Renal pelvis (tissue), 12 donors: ENCODE measurements at places on chromosomes 12 and 14.

- DNase-seq, result peak; percentile 30
Observed at GRCh38 chr14:69153873-69154270, 953 bp upstream of the DCAF5 start.

- no peak for DNase-seq
Observed at GRCh38 chr12:53939141-53940108, 794 bp downstream of the HOXC13 start.

- DNase-seq, result no peak
Observed at GRCh38 chr12:22728987-22729386, 104.0 kb downstream of the ETNK1 start.

- DNase-seq, result no peak
Observed at GRCh38 chr12:106194351-106194750, 53.5 kb downstream of the CKAP4 start.

DNA sequence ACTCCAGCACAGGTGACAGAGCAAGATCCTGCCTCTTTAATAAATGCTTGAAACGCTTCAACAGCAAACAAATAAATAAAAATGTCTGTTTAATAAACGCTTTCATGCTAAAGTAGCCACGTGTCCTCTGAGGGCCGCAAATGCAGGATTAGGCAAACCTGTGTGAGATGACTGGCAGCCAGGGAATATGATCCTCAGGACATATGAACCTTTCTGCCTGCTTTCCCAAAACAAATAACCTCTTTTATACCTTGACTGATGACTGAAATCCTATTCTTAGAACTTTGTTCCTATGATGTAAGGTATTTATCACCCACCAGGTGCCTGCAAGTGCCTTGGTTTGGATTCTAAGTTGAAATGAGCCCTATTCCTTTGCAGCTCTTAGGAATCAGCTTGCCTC lies 14.5 kb upstream of the FLVCR2 start:
- no peak for DNase-seq

DNA sequence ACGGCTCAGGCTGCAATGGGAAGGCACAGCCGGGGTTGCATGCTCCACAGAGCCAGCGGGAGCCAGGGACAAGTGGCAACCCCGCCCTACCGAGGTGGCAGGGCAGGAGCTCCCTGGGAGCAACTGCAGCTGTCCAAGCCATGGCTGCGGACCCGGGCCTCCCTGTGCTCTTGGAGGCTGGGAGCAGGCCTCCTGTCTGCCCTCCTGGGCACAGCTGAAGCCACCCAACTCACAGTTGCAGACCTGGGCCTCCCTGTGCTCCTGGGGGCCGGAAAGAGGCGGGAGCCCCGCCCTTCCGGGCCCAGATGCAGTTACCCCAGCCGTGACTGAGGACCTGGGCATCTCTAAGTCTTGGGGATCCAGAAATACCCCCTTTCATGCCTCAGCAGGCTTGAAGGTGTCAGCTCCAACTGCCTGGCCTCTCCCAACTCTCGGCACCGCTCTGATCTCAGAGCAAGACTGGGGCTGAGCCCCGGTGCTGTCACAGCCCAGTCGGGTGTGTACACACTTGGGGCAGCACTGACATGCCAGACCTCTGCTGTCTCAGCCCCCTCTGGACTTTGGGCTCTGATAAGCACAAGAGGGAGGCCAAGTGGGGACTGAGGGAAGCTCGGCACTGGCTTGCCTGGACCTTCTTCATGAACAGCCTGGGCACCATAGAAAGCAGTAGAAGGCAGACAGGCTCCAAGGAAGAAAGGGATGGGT lies 7.5 kb upstream of the RASSF9 start:
- no peak for DNase-seq

DNA sequence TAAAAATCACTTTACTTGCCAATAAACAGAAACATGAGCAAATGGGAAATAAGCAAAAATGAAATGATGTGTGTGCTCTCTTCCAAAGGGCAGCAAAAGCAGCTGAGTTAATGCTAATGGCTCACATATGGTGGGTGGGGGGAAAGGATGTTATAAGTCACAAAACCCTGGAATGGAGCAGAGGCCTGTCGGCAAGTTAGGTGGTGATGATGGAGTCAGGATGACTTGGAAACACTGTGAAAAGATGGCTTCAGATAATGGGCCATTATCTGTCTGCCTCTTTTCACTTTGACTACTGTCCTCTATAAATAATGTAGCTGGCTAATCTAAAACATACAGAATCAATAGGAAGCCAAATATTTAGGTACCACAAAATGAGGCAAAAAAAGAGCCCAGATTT lies 228.7 kb downstream of the APAF1 start:
- no peak for DNase-seq

DNA sequence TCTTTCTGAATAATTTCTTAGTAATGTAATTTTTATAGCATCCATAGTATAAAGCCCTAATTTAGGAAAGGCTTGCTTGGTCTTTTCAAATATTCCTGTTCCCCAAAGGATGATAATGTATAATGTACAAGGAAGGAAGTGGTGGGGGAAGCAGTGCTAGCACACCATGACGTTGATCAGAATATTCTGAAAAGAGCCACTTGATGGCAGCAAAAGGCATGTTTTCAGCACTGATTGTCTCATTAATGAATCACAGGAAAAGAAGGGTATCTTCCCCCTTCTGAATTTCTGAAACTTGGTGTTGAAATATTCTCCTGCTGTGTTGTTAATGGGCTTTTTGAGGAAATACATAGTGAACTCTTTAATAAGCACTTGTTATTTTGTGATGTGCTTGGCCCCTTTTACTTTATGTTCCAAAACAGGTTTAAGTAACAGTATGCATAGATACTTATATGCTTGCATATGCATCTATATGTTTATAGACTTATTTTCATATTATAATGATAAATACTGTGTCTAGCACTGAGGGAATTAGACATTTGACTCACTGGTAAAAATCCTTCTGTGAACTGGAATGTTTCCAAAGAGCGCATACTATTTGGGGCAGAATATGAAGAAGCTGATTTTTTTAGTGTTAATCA lies 122.0 kb downstream of the TMEM117 start:
- peak; percentile 42 for DNase-seq

DNA sequence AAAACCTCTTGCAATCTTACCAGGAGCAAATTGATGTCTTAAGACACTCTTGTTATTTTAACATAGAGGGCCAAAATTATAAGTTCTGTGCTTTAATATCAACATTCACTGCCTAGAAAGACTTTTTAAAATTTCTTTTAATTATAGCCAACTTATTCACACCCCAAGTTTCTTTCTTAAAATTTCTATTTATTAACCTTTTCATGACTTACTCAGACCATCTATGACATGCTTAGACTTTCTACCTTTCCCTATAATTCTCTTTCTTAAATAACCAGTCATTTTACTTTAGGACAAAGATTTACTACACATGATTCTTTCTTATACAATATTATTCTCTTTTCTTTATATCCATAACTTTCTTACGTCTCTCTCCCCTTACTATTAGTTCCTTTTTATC lies 220.4 kb downstream of the NUBPL start:
- DNase-seq, result no peak

GRCh38 chr14:100543471-100544455 lies 43.5 kb downstream of the BEGAIN start:
- DNase-seq, result no peak

GRCh38 chr12:41835556-41835955 lies 309.1 kb downstream of the GXYLT1 start:
- DNase-seq, result no peak

- no peak for DNase-seq
Observed at GRCh38 chr14:103385929-103386712, 906 bp downstream of the MARK3 start.

DNA sequence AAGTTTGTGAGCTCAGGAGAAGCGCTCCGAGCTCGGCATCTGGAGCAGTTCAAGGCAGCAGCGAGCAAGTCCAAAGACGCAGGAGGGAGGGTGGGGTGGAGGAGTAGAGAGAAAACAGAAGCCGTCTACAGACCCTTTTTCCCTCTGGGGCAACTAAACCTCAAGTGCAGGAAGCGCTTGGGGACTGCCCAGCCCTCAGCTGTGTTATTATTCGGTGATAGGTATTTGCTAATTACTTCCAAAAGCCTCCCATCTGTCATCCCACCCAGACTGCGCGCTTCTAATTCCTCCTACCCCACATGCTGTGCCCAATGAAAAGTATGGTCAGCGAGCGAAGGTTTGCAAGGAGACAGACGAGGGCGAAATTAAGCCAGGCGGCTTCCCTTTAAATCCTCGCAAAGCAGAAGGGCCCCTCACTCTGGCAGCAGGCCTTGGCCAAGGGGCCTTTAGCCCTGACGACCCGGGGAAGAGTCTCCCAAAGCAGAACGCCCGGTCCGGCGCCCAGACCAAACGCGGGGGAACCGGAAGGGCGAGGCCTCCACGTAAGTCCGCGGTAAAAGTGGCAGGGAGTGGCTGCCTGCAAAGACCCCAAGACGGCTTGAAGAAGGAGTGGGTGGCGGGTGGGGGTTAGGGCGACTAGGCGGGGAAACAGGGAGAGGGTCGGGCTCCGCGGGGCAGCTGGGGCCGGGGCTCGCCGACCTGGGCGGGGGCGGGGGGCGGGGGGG lies 507 bp upstream of the CD9 start:
- DNase-seq, result no peak

GRCh38 chr12:57188090-57188425 lies 28.5 kb upstream of the NXPH4 start:
- no peak for DNase-seq

- no peak for DNase-seq
Observed at GRCh38 chr12:50317203-50317602, 33.9 kb upstream of the LIMA1 start.

DNA sequence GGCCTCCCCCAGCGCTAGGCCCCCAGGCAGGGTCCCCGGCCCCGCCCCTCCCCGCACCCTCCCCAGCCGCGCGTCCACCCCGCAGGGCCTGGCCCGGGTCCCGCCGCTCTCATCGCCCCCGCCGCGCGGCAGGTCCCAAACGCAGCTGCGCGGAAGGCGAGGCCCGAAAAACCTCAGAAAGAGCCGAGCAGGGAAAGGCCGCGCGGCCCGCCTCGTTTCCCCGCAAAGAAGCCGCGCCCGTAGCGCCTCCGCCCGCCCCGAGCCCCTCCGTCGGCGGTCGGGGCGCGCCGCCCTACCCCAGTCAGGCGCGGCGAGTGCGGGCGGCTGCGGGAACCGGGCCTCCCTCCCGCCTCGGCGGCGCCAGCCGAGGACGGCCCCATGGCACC lies 324 bp downstream of the POLE start:
- no peak for DNase-seq

DNA sequence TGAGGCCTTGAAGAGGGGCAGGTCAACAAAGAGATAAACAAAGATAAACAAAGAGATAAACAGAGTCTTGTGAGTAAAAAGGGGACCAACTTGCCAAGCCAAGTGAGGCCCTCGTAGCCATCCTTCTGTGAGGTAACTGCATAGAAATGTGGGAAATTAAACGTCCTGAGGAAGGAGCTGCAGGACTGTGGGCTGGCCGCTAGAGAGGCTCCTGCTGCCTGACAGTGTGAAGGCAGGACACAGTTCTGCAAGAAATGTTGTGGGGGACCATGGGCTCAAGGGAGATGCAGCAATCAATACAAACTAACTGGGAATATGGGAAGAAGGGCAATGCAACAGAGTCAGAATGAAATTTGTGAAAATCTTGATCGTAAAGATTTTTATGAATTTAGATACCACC lies 91.9 kb downstream of the SLC8A3 start:
- DNase-seq, result no peak

DNA sequence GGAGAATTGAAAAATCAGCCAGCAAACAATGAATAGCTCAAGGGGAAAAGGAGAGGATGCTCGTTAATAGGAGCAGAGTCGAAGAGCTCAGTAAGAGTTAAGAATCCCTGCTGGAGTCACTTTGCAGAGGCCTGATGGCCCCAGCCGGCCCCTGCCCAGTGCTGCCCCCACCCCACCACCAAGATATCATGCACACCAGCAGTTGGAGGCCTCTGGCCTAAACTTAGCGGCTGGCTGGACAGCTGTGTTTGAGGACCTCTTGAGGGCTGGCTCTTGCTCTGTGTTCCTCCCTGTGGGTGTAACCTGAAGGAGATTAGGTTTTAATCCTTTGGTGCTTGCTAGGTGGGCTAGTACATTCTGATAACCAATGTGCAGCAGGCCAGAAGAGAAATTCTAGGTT lies 142.0 kb downstream of the PLXNC1 start:
- no peak for DNase-seq

GRCh38 chr12:39587225-39587624 lies 32.4 kb downstream of the ABCD2 start:
- DNase-seq, result no peak

GRCh38 chr12:80142640-80143039 lies 43.3 kb downstream of the OTOGL start:
- DNase-seq, result no peak

GRCh38 chr14:53701108-53701875 lies 255.3 kb downstream of the BMP4 start:
- no peak for DNase-seq

GRCh38 chr12:120257041-120257821 lies 8.3 kb downstream of the PXN start:
- peak; percentile 77 for DNase-seq

GRCh38 chr14:53316504-53316903 lies 163.4 kb upstream of the DDHD1 start:
- DNase-seq, result no peak

DNA sequence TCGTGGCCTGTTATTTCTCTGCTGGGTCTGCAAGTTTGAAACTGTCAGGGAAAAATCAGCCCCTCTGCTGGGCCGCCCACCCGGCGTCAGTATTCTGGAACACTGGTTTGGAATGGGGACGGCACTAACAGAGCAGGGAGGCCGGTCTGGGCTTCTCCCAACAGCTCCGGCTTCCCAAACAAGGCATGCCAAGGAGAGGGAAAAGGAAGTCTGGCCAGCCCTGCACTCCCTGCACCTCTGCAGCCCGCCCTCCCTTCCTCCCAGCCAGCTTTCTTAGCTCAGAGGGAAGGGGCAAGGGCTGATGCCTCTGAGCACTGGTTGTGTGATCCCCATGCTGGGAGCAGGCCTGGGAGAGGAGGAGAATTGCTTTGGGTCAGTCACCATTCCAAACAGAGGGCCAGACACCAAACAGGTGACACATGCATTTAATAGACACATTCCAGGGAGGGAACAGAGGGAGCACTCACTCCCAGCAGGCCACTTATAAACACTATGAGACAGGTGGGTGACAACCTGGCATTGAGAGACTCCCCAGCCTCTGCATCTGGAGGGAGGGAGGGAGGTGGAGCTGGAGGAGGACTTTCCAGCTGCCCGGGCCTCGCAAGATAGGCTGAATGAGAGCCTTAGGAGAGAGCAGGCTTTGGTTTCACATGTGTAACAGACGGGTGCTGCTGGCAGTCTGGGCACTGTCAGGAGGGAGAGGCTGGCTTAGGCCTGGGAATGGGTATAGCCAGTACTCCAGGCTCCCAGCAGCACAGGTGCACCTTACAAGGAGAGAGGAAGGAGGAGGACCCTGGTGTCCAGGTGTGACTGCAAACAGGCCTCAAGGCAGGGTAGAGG lies 10.3 kb downstream of the KRT75 start:
- no peak for DNase-seq

DNA sequence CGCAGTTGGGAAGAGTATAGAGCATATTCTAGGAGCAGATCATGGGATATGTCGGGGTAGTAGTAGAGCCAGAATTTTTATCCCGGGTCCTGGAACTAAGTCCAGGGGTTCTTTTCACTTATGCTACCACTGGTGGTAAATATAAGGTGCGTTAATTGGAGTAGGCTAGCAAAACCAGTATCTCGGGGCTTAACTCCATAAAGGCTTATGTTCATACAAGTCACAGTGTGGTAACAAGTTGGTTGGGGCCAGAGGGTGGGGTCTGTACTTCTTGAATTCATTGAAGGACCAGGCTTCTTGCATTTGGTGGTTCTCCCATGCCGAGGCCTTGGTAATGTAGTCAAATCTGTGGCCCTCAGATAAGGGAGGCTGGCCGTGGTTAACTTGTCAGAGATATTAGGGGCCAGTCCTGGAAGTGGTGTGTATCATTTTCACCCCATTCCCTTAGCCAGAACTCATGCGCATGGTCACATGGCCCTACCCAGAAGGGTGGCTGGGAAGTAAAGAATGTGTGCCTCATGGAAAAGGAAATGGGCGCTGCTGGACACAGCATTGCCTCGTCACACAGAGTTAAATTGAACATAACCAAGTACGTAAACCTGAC lies 1.5 kb upstream of the ZNF641 start:
- DNase-seq, result no peak
